ENCODE measurements at places on chromosomes 4 and X. TPM values are rescaled to one million over a fixed set of nuclear protein-coding genes. Genes with fewer than 3 reads are reported as not detected.

The HMGN5 gene
- 1.5 TPM for total RNA-seq

DNA sequence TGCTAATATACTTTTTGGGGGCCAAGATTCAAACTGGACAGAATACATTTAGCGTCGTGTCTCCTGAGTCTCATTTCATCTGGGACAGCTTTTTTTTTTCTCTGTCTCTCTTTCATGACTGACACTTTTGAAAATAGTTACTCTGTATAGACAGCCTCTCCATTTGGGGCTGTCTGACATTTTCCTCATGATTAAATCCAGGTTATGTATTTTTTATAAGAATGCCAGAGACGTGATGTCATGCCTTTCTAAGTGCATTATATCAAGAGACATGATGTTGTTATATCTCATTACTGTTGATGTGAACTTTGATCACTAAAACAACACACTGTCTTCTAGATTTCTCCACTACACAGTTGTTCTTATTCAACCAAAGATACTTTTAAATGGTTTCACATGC lies 199.0 kb downstream of the BANK1 start:
- no peaks in the 10 kb centered on the region for H3K27me3 ChIP-seq
- no peak overlapping the region for H3K27ac ChIP-seq
- H3K4me1 ChIP-seq = no peaks in the 10 kb centered on the region
- no peak for DNase-seq

GRCh38 chr4:86855572-86855971 lies 6.4 kb upstream of the SLC10A6 start:
- no peaks in the 10 kb centered on the region for H3K4me1 ChIP-seq
- H3K27me3 ChIP-seq = peaks cover 5% of the 10 kb centered on the region
- H3K27ac ChIP-seq = no peak overlapping the region
- H3K36me3 ChIP-seq = no peaks in the 10 kb centered on the region
- H3K4me3 ChIP-seq = no peak overlapping the region
- no peak for DNase-seq

DNA sequence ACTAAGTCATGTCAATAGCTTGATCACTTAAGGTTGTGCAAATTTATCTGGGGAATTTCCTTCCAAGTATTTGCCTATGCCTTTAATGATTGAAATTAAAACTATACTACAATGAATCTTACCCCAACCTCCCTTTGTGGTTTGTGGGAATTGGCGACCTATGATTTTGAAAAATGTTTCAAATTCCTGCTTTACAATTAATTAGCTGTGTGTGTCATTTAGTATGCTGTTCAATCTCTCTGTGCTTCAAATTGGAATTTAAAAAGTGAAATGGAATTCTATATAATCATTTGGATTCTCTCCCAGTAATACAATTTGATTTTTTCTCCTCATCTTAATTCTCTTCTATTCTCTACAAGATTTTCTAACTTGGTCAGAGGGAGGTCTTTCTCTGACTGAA lies 2319.5 kb downstream of the ARAP2 start:
- no peaks in the 10 kb centered on the region for H3K27me3 ChIP-seq
- H3K27ac ChIP-seq = no peak overlapping the region
- H3K4me1 ChIP-seq = no peaks in the 10 kb centered on the region
- no peak overlapping the region for H3K4me3 ChIP-seq

GRCh38 chrX:48918643-48919340 lies at the start of gene PIM2:
Gene PIM2, minus strand, starts transcription at chrX:48919024. Its CDS starts 190 bp downstream, at chrX:48918834.
- DNase-seq = peak; percentile 95
- H3K4me3 ChIP-seq = peak within 1 kb of the TSS; percentile 100
- no peaks in the 10 kb centered on the region for H3K27me3 ChIP-seq
- peaks cover 22% of the 10 kb centered on the region for H3K36me3 ChIP-seq

DNA sequence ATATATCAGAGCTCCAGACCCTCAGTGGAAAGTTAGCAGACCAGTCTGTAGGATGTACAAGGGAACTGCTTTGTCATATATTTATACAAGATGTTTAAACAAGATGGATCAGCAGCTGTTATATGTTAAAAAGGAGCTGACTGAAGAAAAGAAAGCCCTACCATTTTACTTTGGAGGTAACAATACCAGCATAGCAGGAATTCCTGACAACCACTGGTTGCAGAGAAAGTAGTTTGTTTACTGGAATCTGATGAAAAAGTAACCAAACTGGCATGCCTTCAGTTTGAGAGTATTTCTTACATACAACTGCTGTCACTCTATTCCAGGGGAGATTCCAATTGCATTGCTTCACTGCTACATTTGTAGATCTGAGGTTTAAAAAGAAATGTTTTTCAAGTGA lies 49.5 kb upstream of the GABRQ start:
- H3K27ac ChIP-seq = no peak overlapping the region
- no peak for DNase-seq
- H3K4me1 ChIP-seq = no peaks in the 10 kb centered on the region
- H3K4me3 ChIP-seq = no peak overlapping the region

The TLR6 gene
- total RNA-seq = 4.5 TPM

- DNase-seq = no peak
- H3K27ac ChIP-seq = peak overlapping the region; percentile 35
- peaks cover 39% of the 10 kb centered on the region for H3K4me1 ChIP-seq
- peaks cover 14% of the 10 kb centered on the region for H3K27me3 ChIP-seq
Observed at GRCh38 chrX:132037479-132037993, 14.4 kb downstream of the STK26 start.

DNA sequence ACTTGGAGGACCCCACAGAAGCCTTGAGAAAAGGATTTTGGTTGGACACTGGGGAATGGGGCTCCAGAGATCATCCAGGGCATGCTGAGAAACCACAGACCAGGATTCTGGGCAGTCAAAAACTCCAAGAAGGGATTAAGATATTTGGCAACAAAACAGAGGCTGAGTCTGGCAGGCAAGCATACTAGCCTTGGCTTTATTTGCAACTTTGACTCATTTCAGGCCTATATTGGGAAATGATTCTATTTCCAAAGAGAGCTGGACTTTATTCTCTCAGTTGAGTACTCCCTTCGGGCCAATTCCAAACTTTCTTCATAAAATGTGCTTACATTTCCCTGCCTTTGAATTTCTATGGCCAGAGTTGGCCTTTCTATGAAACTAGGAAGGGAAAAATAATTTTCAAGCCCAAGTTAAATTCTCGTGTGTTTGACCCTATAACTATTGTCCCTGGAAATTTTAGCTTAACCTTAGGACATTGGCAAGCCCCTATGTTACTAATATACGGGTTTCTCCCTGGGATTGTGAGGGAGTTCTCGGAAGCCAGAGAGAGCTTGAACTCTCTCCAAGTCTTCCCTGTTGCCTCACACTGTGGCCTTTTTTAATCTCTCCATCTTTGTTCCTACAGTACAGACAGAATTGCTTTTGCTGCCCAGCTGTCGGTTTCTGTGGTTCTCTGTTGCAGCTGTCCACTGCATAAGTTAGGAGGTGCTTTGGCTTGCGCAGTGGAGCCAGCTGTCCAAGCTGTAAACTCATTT lies 112.6 kb upstream of the FAM9A start:
- no peak overlapping the region for H3K4me3 ChIP-seq
- H3K27ac ChIP-seq = no peak overlapping the region
- H3K36me3 ChIP-seq = no peaks in the 10 kb centered on the region
- H3K27me3 ChIP-seq = peaks cover 28% of the 10 kb centered on the region
- no peak for DNase-seq

- no peak overlapping the region for H3K4me3 ChIP-seq
- DNase-seq = no peak
- no peaks in the 10 kb centered on the region for H3K4me1 ChIP-seq
- H3K27me3 ChIP-seq = no peaks in the 10 kb centered on the region
Observed at GRCh38 chr4:107006218-107006617, 29.9 kb downstream of the DKK2 start.

DNA sequence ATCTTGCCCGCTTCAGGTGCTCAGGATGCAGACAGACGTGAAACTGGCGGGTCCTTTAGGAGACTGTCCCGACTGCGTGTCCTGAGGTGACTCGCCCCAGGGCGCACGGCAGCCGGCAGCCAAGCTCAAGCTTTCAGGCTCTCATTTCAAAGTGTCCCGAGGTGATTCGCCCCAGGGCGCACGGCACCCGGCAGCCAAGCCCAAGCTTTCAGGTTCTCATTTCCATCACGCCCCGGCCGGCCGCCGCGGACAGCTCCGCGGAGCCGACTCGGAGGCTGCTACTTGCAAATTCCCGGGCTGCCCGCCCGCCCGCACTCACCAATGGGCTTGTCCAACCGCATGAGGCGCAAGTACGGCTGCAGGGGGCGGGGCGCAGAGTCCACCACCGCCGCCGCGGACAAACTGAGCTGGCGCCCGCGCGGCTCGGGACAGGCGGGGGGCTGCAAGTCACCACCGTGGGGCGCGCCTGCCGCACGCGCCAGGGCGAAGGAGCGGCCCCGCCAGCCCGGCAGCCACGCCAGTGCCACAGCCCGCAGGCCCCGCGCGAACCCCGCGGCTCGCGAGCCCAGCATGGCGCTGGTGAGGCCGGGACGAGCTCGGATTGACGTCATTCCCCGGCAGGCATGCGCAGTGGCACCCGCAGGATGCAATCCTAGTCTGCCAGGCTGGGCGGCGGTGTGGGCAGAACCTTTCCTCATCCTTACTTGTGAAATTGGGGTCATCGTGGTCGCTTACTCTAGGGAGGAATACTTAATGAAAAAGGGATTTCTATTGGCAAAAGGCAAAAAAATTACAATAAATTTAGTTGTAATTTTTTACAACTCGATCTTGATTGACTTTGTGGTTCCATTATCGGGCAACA lies at the start of gene COQ2:
Gene COQ2, minus strand, starts transcription at position 606 of the 862 bp plus-strand sequence. Its CDS starts 34 bp downstream, at position 572.
- H3K27me3 ChIP-seq = no peaks in the 10 kb centered on the region
- peaks cover 40% of the 10 kb centered on the region for H3K4me1 ChIP-seq
- peak within 1 kb of the TSS; percentile 99 for H3K4me3 ChIP-seq
- DNase-seq = peak; percentile 95
- peak within 1 kb of the TSS; percentile 96 for H3K27ac ChIP-seq

- peaks cover 9% of the 10 kb centered on the region for H3K4me1 ChIP-seq
- H3K27ac ChIP-seq = no peak overlapping the region
- no peak overlapping the region for H3K4me3 ChIP-seq
- H3K27me3 ChIP-seq = peaks cover 26% of the 10 kb centered on the region
- DNase-seq = no peak
- no peaks in the 10 kb centered on the region for H3K36me3 ChIP-seq
Observed at GRCh38 chrX:25002661-25003020, 13.1 kb downstream of the ARX start.

The LGI2 gene
- not detected for total RNA-seq

GRCh38 chrX:19156186-19156585 lies 33.9 kb upstream of the ADGRG2 start:
- peaks cover 10% of the 10 kb centered on the region for H3K27me3 ChIP-seq
- peaks cover 4% of the 10 kb centered on the region for H3K36me3 ChIP-seq
- H3K4me3 ChIP-seq = no peak overlapping the region

- peaks cover 10% of the 10 kb centered on the region for H3K4me1 ChIP-seq
- H3K27ac ChIP-seq = peak overlapping the region; percentile 54
- H3K36me3 ChIP-seq = no peaks in the 10 kb centered on the region
- no peak overlapping the region for H3K4me3 ChIP-seq
Observed at GRCh38 chr4:39613093-39613656, 25.5 kb downstream of the SMIM14 start.

GRCh38 chr4:1576961-1577821 lies 106.9 kb downstream of the FAM53A start:
- H3K27ac ChIP-seq = no peak overlapping the region
- DNase-seq = no peak
- no peak overlapping the region for H3K4me3 ChIP-seq
- no peaks in the 10 kb centered on the region for H3K27me3 ChIP-seq

The GAGE12F gene
- total RNA-seq = not detected

The ETDA gene
- total RNA-seq = not detected

DNA sequence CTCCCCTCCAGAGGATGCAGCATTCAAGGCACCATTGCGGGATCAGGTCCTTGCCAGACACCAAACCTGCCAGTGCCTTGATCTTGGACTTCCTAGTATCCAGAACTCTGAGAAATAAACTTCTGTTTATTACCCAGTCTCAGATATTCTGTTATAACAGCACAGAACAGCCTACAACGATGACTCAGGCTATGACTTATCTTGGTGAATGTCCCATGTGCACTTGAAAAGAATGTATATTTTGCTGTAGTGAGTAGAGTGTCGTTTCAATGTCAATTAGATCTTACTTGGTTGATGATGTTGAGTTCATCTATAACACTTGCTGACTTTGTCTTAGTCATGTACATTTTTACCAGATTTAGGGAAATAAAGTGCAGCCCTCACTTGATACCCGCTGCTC lies 34.5 kb upstream of the PGRMC1 start:
- no peak overlapping the region for H3K4me3 ChIP-seq
- no peak for DNase-seq
- no peak overlapping the region for H3K27ac ChIP-seq
- H3K36me3 ChIP-seq = no peaks in the 10 kb centered on the region
- no peaks in the 10 kb centered on the region for H3K4me1 ChIP-seq

GRCh38 chrX:79231662-79232061 lies 87.2 kb downstream of the GPR174 start:
- peaks cover 18% of the 10 kb centered on the region for H3K36me3 ChIP-seq
- H3K27ac ChIP-seq = peak overlapping the region; percentile 57
- H3K4me1 ChIP-seq = peaks cover 40% of the 10 kb centered on the region
- H3K27me3 ChIP-seq = peaks cover 5% of the 10 kb centered on the region
- no peak for DNase-seq
- peak overlapping the region; percentile 22 for H3K4me3 ChIP-seq

DNA sequence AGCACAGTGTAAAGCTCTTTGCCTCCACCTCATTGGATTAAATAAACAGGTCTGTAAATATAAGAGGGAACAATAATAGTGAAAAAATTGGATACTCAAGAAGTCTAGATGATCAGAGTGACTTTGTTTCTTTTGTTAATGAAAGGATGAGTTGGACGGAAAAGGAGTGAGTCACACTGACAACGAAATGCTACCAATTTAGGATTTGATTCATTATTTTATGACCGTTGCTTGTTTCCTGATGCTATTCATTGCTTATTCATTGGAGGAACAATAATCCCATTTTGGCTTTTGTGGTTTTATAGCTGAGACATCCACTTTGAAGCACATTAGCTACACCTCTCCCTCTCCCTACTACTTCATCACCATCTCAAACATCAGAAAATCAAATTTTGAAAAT lies 74.4 kb upstream of the DYNLT3 start:
- no peak overlapping the region for H3K4me3 ChIP-seq
- no peaks in the 10 kb centered on the region for H3K4me1 ChIP-seq

The GLUD2 gene
- 0.14 TPM for total RNA-seq

DNA sequence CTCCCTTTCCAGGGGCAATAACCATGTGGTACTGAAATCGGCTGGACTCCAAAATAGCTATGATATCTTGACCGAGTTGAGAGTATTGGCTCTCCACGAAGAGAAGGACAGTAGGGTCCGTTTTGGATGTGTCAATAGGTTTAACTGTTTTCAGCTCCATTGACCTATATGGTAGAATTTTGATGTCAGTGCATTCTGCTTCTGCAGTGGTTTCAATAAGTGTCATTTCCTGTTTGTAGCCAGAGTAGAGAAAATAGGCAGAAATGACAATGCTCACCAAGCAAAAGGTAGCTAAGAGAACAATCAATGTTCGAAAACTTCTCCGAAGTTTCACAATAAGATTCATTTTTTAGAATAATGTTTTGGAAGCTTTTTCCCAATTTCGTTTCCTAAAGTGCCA lies 36.7 kb downstream of the NDST4 start:
- no peaks in the 10 kb centered on the region for H3K36me3 ChIP-seq
- no peak overlapping the region for H3K4me3 ChIP-seq
- no peaks in the 10 kb centered on the region for H3K27me3 ChIP-seq

DNA sequence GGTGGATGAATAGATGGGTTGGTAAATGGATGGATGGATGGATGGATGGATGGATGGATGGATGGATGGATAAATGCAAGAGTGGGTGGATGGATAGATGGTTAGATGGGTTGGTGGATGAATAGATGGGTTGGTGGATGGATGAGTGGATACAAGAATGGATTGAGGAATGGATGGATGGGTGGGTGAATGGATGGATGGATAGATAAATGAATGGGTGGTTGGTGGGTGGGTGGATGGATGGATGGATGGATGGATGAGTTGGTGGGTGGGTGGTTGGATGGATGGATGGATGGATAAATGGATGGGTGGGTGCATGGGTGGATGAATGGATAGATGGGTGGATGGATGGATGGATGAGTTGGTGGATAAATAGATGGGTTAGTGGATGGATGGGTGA lies 13.8 kb upstream of the CRLF2 start:
- DNase-seq = no peak
- no peak overlapping the region for H3K4me3 ChIP-seq
- no peaks in the 10 kb centered on the region for H3K4me1 ChIP-seq

The ZFP92 gene
- total RNA-seq = 2.1 TPM
